Activated T-cell treated with anti-CD3 and anti-CD28 coated beads for 4 hours (primary cell): ENCODE measurements at places on chromosomes 3 and 15.

DNA sequence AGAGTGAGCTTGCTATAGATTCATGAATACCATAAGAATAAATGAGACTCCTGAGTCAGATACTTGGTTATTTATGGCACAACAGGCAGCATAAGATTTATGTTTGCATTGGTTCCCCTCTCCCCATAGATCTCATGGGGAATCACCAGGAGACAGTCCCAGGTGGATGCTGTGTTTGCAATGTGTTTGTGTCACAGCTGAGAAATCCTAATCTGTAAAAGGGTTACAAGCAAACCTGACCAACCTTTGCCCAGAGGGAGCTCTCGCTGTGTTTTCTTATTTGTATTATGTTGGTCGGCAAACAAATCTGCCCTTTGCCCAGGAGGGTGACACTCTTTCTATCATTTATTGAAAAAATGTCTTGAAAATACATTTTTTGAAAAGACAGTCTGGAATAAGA is 236.2 kb downstream of the ZPLD1 start:
- no peak for DNase-seq

GRCh38 chr3:111496894-111497559 is 45.0 kb upstream of the CD96 start:
- no peak for DNase-seq

GRCh38 chr15:36850864-36851263 is 249.5 kb downstream of the MEIS2 start:
- no peak for DNase-seq

DNA sequence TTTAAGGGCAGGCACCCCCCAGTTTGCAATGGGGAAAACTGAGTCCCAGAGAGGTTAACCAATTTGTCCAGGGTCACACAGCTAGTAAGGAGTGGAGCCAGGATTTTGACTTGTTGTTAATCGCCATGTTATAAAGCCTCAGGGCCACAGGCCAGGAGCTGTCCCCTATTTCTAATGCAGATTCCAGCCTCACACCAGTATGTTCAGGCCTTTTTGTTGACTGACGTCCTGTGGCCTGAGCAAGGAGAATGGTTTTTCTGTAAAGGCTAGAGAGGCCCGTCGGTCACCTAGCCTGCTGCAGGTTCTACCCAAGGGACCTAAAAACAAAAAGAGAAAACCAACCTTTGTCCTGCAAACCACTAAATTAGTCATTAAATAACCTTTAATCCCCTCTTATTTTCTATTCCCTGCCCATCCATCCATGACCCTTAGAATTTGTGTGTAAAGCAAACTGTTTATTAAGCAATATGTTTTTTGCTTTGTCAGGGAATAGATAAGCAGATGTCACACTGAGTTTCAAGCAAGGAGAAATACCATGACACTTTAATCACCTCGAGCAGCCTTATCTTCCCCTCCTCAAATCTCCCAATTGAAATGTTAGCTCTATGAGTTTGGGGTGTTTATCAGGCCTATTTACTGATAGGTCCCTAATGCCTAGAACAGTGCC is 14.1 kb downstream of the ACOX2 start:
- no peak for DNase-seq

DNA sequence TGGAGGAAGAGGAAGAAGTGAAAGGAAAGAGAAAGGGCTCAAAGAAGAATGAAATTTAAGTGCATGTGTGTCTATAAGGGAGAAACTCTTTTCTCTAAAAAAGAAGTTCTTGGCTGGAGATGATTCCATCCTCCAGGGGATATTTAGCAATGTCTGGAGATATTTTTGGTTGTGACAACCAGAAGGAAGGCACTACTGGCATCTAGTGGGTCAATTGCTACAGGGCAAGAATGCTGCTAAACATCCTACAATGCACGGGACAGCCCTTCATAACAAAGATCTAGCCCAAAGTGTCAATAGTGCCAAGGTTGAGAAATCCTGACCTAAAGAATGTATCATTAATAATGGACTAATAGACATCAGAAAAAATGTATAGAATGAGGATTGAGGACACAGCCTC is 57.4 kb upstream of the ST3GAL6 start:
- DNase-seq = no peak

DNA sequence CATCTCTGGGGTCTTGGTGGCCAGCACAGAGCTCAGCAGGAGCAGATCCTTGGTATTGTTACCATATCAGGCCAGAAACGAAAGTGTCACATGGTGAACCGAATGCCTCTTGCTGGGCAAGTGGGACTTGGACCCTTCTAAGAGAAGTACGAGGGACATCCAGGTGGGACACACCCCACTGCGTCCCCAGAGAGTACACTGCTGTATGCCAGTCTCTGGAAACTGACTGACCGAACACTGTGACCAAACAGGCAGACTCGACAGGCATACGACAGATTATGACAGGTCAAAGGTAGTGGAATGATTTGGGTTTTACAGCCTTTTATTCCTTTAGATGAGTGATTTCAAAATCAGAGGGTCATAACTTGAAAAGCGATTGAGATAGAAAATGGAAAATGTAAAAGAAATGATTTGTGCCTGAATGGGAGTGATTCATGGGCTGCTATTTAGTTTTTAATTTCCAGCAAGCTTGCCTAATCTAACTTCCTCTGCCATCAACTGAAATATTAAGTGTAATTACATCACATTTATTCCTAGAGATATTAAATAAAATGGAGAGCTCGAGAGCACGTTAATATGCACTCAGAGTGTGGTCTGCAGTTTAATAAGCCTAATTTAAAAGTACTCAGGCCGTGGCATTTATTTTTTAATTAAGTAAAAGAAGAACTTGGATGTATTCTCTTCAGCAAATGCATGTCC is 63.4 kb upstream of the CTXND1 start:
- DNase-seq = no peak

DNA sequence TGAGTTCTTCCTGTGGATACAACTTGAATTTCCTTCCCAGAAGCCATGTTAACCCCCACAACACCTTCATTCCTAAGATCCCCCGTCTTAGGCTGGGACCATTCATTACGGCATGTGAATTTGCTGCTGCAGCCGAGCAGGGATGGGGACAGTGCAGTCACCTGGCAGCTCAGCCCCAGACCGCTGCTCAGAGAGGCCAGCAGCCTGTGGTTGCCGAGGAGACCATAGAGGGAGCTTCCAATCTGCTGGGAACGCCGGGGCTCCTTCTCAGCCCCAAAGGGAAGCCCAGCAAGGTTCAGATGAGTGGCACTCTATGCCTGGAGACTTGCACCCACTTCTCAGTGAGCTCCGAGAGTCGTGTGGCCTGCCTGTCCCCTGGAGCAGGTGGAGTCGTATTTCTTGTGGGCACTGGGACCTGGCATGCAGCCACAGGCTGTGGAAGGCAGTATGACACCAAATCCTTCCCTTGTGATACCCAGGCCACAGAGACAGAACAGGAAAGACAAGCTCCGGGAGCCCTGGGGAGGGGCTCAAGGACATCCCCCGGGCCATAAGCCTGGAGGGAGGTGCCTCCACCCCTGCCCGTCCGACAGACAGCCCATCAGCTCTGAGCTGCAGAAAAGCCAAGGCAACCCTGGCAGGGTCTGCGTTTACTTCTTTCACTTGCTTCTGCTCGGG is 167.3 kb downstream of the FAM43A start:
- DNase-seq = no peak

GRCh38 chr3:172582712-172583111 is 59.5 kb upstream of the TNFSF10 start:
- DNase-seq = no peak

DNA sequence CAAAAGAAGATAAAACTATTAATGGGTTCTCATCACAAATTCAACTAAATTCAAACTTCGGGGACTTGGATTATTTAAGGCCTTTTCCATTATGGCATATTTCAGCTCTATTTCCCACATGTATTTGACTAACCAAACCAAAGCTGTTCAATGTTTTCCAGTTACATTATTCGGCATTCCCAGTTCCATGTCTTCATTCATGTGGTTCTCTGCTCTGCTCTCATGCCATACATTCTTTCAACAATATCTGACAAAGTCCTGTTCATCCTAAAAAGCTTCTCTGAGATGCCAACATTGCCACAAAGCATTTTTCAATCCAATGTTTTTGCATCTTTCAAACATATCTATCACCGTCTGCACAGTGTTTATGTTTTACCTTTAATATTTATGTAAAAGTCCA is 141.4 kb downstream of the GREM1 start:
- DNase-seq = no peak

- DNase-seq = no peak
Measured at GRCh38 chr15:72800833-72801481, 17.4 kb upstream of the ADPGK start.

DNA sequence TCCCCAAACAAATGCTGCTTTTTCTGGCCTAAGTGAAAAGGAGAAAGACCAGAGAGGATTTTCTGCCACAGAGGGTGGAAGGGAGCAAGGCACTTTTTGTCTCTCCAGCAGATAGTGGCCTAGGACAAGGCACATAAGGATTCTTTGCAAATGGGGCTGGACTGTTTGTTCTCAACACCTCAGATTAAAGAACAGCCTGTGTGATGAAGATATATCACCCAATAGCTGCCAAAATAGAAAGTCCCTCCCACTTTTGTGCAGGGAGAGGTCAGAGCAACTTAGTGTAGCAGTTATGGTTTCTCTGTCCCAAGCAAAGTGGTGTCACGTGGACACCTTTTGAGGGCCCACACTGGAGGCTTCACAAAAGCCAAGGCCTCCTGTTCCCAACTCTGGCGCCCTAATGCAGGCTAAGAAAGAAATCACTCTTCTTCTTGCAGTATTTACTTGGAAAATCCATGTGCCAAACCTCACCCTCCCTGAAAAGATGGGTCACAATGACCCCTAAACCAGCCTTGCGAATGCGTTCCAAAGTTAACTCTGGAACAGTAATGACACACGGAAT is 84.9 kb downstream of the LRIG1 start:
- DNase-seq = no peak

- DNase-seq = no peak
Measured at GRCh38 chr3:5694266-5694665, 506.8 kb downstream of the EDEM1 start.

- no peak for DNase-seq
Measured at GRCh38 chr15:94395640-94396039, 164.3 kb downstream of the MCTP2 start.

DNA sequence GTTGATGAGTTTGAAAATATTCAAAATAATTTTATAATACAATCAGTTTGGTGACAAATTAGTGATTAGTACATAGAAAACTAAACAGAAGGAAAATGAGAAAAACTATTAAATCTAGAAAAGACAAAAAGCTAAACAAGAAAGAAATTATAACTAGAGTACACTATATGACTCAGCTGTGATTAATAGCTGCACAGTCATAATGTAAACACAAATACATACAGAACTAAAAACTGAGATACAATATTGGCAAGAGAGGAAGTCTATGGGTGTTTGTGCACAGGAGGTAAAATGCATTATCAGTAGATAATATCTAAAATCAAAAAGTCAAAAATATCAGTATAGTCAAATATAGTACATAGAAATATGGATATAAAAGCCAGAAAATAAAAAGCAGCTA is 80.7 kb upstream of the PCSK6 start:
- DNase-seq = no peak

DNA sequence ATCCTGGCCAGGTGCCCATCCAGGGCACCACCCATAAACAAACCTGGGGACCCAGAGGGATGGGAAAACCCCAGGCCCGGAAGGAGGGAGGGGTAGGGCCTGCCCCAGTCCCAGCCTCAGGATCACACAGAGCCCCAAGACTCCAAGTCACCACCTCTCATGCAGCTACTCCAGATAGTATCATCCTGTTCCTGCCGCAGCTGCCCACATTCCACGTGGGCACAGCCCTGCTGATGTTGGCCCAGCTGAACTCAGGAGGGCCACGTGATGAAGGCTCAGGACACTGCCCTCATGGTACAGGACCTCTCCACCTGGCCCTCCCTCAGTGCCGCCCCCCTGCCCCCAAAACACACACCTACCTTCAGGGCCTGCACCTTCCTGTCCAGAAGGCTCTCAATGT is 69.5 kb downstream of the CACNA2D2 start:
- DNase-seq = no peak

DNA sequence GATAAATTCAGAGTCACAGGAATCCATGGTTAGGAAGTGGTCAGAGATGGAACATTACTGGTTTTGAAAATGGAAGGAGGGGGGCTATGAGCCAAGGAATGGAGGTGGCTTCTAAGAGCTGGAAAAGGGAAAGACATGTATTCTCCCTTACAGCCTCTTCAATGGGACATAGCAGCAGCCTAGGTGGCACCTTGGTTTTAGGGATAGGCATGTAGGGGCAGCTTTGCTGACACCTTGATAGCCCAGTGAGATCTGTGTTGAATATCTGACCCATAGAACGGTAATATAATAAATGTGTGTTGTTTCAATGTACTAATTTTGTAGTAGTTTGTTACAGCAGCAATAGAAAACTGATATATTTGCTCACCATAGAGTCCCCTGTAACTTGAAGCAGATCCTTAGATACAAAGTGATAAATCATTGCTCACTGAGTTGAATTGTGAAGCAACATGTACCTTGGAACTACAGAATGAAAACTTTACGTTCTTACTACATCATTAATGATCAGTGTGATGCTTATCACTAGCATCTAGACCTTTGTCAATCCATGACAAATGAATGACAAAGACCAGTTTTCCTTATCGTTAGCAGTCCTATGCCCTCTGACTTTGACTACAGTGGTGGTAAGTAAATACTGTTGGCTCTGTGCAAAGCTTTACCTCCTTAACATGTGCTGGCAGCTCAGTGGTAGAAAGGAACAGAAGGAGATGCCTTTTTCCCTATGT is 53.8 kb downstream of the TMEM45A start:
- no peak for DNase-seq

GRCh38 chr3:33581666-33582065 is 136.4 kb downstream of the CLASP2 start:
- no peak for DNase-seq

- DNase-seq = peak; percentile 11
Measured at GRCh38 chr3:140863580-140864009, 78.0 kb upstream of the SLC25A36 start.

DNA sequence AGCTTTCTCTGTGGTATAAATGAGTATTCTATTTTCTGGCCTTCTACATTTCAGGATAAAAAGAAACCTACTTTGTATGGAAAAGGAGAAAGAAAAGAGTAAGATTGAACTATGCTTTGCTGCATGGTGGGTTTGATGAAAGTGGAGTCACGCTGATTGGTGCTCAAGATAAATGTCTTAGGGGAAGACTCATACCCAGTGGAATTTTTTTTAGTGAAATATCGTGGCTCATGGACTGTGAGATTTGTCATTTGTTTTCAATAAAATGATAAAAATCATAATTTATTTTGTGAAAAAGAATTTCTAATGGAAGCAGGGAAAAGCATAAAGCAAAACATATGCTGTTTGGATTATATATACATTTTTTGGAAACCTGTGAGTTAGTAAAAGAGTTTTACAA is 292.5 kb downstream of the ZPLD1 start:
- no peak for DNase-seq

GRCh38 chr3:99768808-99769501 is 48.7 kb upstream of the CMSS1 start:
- DNase-seq = no peak

DNA sequence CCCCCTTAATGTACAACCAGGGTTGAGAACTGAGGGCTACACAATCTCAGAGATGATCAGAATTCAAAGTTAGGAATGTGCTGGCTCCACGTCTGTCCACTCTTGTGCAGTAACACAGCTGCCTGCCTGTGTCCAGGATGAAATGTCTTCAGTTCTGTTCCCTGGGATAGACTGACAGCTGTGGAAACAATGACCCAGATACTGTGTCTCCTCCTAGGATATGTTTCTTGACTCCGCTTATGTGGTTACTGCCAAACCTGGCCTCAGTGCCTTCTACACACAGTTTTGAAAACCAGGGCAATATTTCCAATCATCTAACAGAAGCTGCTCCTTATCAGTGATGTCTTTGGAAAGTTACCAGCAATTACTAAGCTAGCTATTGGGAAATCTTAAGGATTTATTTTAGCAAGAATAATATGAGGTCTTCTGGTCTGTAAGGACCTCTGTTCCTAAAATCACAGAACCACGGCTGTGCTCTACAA is 67.6 kb downstream of the NOX5 start:
- no peak for DNase-seq

- no peak for DNase-seq
Measured at GRCh38 chr3:105853801-105854432, 14.9 kb downstream of the CBLB start.
